ENCODE measurements at places on chromosomes 12 and 14. TPM values are rescaled to one million over a fixed set of nuclear protein-coding genes. Genes with fewer than 3 reads are reported as not detected.

- no peaks in the 10 kb centered on the region for H3K36me3 ChIP-seq
- no peaks in the 10 kb centered on the region for H3K4me1 ChIP-seq
- no peak overlapping the region for H3K4me3 ChIP-seq
- DNase-seq = no peak
- H3K27me3 ChIP-seq = no peaks in the 10 kb centered on the region
Measured at GRCh38 chr14:47427629-47428028, 247.8 kb downstream of the MDGA2 start.

- no peak overlapping the region for H3K27ac ChIP-seq
- DNase-seq = no peak
- H3K4me3 ChIP-seq = no peak overlapping the region
- no peaks in the 10 kb centered on the region for H3K36me3 ChIP-seq
- no peaks in the 10 kb centered on the region for H3K4me1 ChIP-seq
- no peaks in the 10 kb centered on the region for H3K27me3 ChIP-seq
Measured at GRCh38 chr12:28498850-28499249, 308.6 kb downstream of the CCDC91 start.

- H3K4me3 ChIP-seq = no peak overlapping the region
- DNase-seq = no peak
- no peaks in the 10 kb centered on the region for H3K36me3 ChIP-seq
- H3K4me1 ChIP-seq = peaks cover 10% of the 10 kb centered on the region
- no peaks in the 10 kb centered on the region for H3K27me3 ChIP-seq
Measured at GRCh38 chr14:85461432-85462133, 68.4 kb upstream of the FLRT2 start.

GRCh38 chr12:121452340-121452984 lies 52.5 kb downstream of the RNF34 start:
- no peak overlapping the region for H3K27ac ChIP-seq
- peaks cover 14% of the 10 kb centered on the region for H3K36me3 ChIP-seq
- no peaks in the 10 kb centered on the region for H3K27me3 ChIP-seq

DNA sequence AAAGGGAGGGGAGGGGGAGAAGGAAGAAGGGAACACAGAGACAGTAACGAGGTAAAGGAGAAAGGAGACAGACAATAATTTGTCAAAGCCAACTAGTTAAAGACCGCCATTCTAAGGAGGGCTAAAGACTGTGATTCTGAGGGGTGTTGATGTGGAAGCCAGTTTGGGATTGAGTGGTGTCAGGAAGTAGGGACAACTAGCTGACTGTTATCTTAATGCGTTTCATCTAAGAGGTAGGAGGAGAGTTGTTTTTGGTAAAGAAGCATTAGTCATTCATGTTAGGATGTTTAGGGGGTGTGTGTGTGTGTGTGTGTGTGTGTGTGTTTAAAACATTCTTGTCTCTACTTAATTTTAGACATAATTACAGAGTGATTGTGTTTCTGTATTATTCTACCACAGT lies 95.0 kb downstream of the INSM2 start:
- H3K36me3 ChIP-seq = no peaks in the 10 kb centered on the region
- H3K27ac ChIP-seq = no peak overlapping the region
- no peak overlapping the region for H3K4me3 ChIP-seq
- no peaks in the 10 kb centered on the region for H3K27me3 ChIP-seq

- H3K4me1 ChIP-seq = no peaks in the 10 kb centered on the region
- no peak overlapping the region for H3K4me3 ChIP-seq
- DNase-seq = no peak
- no peak overlapping the region for H3K27ac ChIP-seq
- no peaks in the 10 kb centered on the region for H3K36me3 ChIP-seq
Measured at GRCh38 chr12:14846042-14846587, 2.8 kb upstream of the ART4 start.

DNA sequence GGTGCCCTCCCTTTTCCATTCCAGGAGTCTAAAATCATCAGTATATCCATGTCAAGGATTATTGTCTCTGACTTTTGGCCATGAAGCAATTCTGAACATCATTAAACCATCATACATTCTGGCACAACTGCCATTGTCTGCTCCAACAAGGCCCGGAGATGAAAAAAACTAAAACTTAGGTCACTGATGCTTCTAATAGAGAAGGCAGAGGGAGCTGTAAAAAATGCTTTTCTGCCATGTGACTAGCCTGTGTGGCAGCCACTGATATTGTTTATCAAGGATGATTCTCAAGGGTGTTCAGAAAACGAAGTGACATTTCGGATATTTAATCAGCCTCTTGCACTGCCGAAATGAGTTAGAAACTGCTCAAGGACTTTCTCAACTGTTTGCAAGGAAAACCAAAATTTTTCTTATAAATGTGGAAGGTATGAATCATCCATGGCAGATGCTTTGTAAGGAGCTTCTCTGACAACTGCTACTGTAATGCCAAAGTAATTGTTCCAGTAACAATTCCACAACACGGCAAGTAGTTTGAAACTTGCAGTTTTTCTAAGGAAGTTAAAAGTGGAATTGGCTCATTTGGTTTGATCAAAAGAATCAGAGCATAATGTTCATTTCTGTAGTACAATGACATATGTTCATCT lies 1076.5 kb upstream of the FLRT2 start:
- H3K27ac ChIP-seq = no peak overlapping the region
- no peaks in the 10 kb centered on the region for H3K4me1 ChIP-seq
- H3K36me3 ChIP-seq = no peaks in the 10 kb centered on the region
- no peak overlapping the region for H3K4me3 ChIP-seq

DNA sequence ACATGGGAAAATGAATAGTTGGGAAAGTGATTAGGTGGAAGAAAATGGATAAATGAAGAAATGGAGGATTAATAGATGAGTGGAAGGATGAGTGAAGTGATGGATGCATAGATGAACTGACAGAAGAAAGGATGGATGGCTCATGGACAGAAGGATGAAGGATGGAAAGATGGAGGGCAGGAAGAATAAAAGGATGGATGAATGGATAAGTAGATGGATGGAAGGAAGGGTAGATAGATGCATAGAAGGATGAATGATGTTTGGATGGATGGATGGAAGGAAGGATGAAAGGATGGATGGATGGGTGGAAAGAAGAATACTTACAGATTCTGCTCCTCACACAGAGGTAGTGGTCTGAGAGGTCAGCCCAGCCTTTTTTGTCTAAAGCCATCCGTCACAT lies 35.8 kb upstream of the CHGA start:
- H3K36me3 ChIP-seq = no peaks in the 10 kb centered on the region
- DNase-seq = no peak
- H3K27ac ChIP-seq = no peak overlapping the region
- no peak overlapping the region for H3K4me3 ChIP-seq
- no peaks in the 10 kb centered on the region for H3K27me3 ChIP-seq

- H3K27me3 ChIP-seq = no peaks in the 10 kb centered on the region
- no peak overlapping the region for H3K27ac ChIP-seq
- no peaks in the 10 kb centered on the region for H3K4me1 ChIP-seq
- no peak overlapping the region for H3K4me3 ChIP-seq
- H3K36me3 ChIP-seq = no peaks in the 10 kb centered on the region
Measured at GRCh38 chr12:44521702-44522101, 354.4 kb downstream of the NELL2 start.

MYRFL gene
- total RNA-seq = not detected

RPGRIP1 gene
- not detected for total RNA-seq

MYH6 gene
- total RNA-seq = not detected

Measured in endodermal cell (in vitro differentiated cells).